ENCODE measurements at places on chromosomes 3 and 15. TPM values are rescaled to one million over a fixed set of nuclear protein-coding genes. Genes with fewer than 3 reads are reported as not detected.
A peak's percentile ranks its signal among the peaks of the same experiment; 100 is the strongest.

DNA sequence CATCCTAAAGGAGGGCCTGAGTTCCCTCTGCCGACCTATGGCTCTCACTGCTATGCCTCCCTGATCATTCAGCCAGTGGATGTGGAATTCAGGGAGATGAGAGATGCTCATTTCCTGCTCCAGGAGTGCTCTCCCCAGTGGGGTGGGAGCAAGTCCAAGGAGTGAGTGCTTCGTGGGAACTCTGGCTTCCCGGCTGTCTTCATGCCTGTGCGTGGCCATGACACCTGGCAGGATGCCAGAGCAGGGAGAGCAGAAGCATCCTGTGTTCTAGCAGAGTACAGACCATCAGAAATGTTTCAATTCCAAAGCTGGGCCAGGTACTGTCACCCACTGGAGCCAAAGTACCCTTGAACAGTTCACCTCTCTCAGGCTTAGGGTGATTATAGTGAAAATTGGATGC, 45.1 kb downstream of the APH1B start:
- no peaks in the 10 kb centered on the region for H3K4me1 ChIP-seq
- H3K27ac ChIP-seq: no peak overlapping the region
- H3K27me3 ChIP-seq: no peaks in the 10 kb centered on the region
- no peaks in the 10 kb centered on the region for H3K36me3 ChIP-seq
- H3K4me3 ChIP-seq: no peak overlapping the region
- DNase-seq: no peak

DNA sequence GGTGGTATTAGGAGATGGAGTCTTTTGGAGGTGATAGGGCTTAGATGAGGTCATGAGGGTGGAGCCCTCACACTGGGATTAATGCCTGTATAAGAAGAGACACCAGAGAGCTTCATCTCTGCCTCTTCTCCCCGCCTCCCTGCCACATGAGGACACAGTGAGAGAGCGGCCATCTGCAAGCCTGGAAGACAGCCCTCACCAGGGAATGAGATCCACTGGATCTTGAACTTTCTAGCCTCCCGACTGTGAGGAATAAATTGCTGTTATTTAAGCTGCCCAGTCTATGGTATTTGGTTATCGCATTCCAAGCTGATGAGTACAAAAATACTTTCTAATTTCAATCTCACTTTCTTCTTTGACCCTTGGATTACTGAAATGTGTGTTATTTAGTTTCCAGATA, 121.4 kb downstream of the OCA2 start:
- no peak overlapping the region for H3K27ac ChIP-seq
- no peaks in the 10 kb centered on the region for H3K36me3 ChIP-seq
- DNase-seq: no peak
- no peaks in the 10 kb centered on the region for H3K4me1 ChIP-seq

- H3K36me3 ChIP-seq: no peaks in the 10 kb centered on the region
- H3K4me1 ChIP-seq: no peaks in the 10 kb centered on the region
- no peak for DNase-seq
- H3K4me3 ChIP-seq: no peak overlapping the region
Measured at GRCh38 chr3:77324105-77324504, 284.2 kb downstream of the ROBO2 start.

DNA sequence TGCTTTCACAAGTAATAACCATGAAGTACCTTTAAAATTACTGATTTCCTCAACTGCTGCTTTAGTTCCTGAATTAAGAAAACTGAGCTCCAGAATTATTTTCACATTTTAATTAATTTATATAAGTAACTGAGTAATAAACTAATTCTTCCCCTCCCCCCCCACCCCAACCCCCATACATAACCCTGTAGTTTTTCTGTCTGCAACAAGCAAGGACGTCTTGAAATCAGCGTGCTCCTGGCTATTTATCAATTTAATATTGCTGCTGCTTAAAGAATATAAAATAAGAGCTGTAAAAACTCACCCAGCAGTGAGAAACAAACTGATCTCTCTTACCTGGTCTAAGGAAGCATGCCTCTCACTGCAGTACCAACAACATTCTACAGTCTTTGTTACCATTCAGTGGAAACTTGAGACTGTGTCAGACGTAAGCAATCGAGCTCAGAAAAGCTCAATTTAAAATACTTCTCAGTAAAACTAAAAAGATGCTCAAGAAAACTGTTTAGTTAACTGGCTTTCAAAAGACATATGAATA, 121.0 kb downstream of the TFDP2 start:
- peak overlapping the region; percentile 83 for H3K27ac ChIP-seq
- H3K4me1 ChIP-seq: peaks cover 9% of the 10 kb centered on the region
- H3K36me3 ChIP-seq: no peaks in the 10 kb centered on the region
- peak overlapping the region; percentile 68 for H3K4me3 ChIP-seq
- H3K27me3 ChIP-seq: no peaks in the 10 kb centered on the region
- DNase-seq: peak; percentile 89

- peaks cover 76% of the 10 kb centered on the region for H3K27me3 ChIP-seq
- H3K4me3 ChIP-seq: no peak overlapping the region
- no peaks in the 10 kb centered on the region for H3K36me3 ChIP-seq
- no peak overlapping the region for H3K27ac ChIP-seq
- DNase-seq: no peak
Measured at GRCh38 chr3:186360779-186361178, 1.3 kb downstream of the DGKG start.

GRCh38 chr15:39613271-39613670, 32.4 kb downstream of the THBS1 start:
- no peaks in the 10 kb centered on the region for H3K36me3 ChIP-seq
- no peaks in the 10 kb centered on the region for H3K4me1 ChIP-seq
- H3K27ac ChIP-seq: no peak overlapping the region
- no peak for DNase-seq
- no peak overlapping the region for H3K4me3 ChIP-seq

GRCh38 chr3:53079791-53080555, 34.1 kb upstream of the SFMBT1 start:
- H3K27me3 ChIP-seq: no peaks in the 10 kb centered on the region
- H3K36me3 ChIP-seq: peaks cover 4% of the 10 kb centered on the region
- H3K27ac ChIP-seq: no peak overlapping the region
- peaks cover 3% of the 10 kb centered on the region for H3K4me1 ChIP-seq

- no peak overlapping the region for H3K4me3 ChIP-seq
- no peaks in the 10 kb centered on the region for H3K27me3 ChIP-seq
- H3K4me1 ChIP-seq: peaks cover 7% of the 10 kb centered on the region
- no peak overlapping the region for H3K27ac ChIP-seq
- H3K36me3 ChIP-seq: peaks cover 40% of the 10 kb centered on the region
Measured at GRCh38 chr3:127604035-127604434, 5.8 kb downstream of the MCM2 start.

DNA sequence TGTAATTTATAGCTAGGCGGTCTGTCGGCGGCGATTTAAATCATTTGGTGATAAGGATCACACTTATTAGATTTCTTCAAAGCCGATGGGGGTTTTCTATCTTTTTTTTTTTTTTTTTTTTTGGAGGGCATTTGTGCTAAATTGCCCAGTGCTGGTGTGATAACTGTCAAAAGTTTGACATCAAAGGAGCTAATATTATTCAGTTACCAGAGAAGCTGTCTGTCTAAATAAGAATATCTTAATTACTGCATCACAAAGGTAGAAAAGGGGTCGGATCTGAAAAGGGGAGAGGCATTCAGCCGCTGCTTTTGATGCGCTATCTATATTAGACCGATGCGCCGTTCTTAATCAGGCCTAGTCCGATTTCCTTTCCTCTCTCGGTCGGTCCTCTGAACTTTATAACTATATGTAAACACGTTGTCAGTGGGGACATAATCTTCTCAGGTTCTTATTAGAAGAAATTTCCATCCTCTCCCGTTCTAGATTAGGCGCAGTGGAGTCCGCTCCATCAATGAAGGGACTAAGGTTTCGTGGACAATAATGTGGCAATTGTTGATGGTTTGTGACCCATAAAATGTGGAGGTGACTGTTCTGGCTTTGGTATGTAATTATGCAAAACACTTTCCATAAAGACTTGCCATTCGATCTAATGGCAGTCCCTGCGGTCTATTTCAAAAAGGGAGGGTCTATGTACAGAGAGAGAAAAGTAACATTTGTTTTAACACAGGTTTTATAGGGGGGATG, 31.7 kb downstream of the NR2F2 start:
- no peak overlapping the region for H3K27ac ChIP-seq
- H3K27me3 ChIP-seq: peaks cover 99% of the 10 kb centered on the region
- DNase-seq: no peak
- H3K36me3 ChIP-seq: no peaks in the 10 kb centered on the region

- H3K27me3 ChIP-seq: no peaks in the 10 kb centered on the region
- H3K4me3 ChIP-seq: no peak overlapping the region
- no peak overlapping the region for H3K27ac ChIP-seq
- no peak for DNase-seq
- no peaks in the 10 kb centered on the region for H3K4me1 ChIP-seq
- no peaks in the 10 kb centered on the region for H3K36me3 ChIP-seq
Measured at GRCh38 chr15:36406366-36406765, 173.1 kb upstream of the CDIN1 start.

DNA sequence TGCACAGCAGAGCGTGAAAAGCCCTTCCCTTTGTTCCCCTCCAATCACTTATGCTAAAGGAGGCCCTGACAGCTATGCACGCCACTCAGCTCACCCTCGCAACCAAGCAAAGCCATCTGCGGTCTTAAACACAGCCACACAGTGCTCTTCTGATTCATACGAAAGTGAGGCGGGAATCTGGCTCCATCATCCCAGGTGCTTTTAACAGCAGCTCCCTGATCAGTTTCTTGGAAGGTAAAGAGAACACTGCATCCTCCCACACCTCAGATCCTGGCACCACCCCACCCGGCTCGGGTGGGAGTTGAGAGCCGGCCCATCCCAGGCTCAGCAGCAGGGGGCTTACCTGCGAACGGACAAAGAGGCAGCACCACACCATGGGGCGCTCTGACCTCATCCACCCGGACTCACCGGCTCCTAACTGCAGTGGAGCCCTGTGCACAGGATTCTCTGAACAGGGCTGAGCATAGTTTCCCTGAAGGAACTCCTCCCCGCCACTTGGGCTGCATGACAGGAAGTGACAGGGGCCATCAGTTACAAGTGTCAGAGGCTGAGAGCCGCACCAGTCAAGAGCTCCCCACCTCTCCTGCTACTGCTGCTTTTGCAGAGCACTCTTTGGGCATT, 114.3 kb upstream of the ARHGEF3 start:
- H3K4me3 ChIP-seq: peak overlapping the region; percentile 67
- H3K27me3 ChIP-seq: no peaks in the 10 kb centered on the region
- DNase-seq: peak; percentile 66
- no peaks in the 10 kb centered on the region for H3K36me3 ChIP-seq
- peak overlapping the region; percentile 86 for H3K27ac ChIP-seq

DNA sequence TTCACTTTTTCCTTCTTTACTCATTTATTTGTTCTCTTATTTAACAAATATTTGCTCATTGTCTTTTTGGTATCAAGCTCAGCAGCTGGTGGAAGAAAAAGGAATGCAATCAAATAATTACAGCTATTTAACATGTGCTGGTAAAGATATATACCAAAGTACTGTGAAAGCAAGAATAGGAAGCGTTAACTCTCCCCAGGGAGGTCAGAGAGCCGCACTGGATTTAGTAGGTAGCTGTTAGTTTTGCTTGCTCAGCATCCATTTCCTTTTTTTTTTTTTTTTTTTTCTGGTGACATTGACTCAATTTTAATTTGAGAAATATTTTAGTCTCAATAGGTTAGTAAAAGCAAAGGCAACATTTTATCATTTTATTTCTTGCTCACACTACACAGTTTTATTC, 308.5 kb upstream of the MDFIC2 start:
- H3K4me1 ChIP-seq: no peaks in the 10 kb centered on the region
- no peak for DNase-seq
- H3K27me3 ChIP-seq: no peaks in the 10 kb centered on the region
- no peak overlapping the region for H3K4me3 ChIP-seq
- H3K27ac ChIP-seq: no peak overlapping the region

- H3K27me3 ChIP-seq: no peaks in the 10 kb centered on the region
- H3K4me3 ChIP-seq: no peak overlapping the region
Measured at GRCh38 chr3:139780593-139780992, 102.8 kb upstream of the NMNAT3 start.

DNA sequence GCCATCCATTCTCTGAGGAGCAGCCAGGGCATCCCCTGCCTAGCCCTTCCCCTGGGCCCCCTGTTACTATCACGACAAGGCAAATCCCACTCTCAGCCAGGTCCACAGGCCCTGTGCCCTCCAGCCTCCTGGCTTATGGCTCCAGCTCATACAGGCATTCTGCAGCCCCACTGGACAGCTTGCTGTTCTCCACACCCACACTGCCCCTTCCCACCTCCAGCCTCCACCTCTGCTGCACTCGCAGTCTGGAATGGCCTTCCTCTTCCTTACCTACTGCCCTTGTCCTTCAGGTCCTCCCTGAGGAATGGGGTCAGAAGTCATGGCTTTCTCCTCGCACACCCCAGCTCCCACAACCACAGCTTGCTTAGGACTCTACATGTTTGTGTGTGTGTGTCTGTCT, 40.4 kb downstream of the CCDC33 start:
- H3K27me3 ChIP-seq: peaks cover 36% of the 10 kb centered on the region
- H3K36me3 ChIP-seq: no peaks in the 10 kb centered on the region
- H3K4me1 ChIP-seq: no peaks in the 10 kb centered on the region
- DNase-seq: no peak
- no peak overlapping the region for H3K27ac ChIP-seq
- H3K4me3 ChIP-seq: no peak overlapping the region

DNA sequence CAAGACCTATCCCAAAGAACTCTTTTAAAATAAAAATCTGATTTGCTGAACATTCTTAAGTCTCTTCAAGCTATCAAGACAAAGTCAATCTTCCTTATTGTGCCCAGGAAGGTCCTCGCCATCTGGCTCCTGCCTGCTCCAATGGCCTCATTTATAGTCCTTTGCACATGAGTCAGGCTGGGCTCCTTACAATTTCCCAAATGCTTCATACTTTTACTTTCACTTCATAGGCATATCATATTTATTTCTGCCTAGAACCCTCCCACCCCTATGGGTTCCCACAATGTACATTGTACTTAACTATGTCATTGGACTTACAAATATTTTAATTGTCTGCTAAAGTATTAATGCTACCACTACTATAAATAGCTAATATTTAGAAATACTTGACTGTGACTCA, 9.1 kb downstream of the THRB start:
- H3K27ac ChIP-seq: no peak overlapping the region
- no peaks in the 10 kb centered on the region for H3K36me3 ChIP-seq
- H3K4me1 ChIP-seq: no peaks in the 10 kb centered on the region
- peaks cover 4% of the 10 kb centered on the region for H3K27me3 ChIP-seq

DNA sequence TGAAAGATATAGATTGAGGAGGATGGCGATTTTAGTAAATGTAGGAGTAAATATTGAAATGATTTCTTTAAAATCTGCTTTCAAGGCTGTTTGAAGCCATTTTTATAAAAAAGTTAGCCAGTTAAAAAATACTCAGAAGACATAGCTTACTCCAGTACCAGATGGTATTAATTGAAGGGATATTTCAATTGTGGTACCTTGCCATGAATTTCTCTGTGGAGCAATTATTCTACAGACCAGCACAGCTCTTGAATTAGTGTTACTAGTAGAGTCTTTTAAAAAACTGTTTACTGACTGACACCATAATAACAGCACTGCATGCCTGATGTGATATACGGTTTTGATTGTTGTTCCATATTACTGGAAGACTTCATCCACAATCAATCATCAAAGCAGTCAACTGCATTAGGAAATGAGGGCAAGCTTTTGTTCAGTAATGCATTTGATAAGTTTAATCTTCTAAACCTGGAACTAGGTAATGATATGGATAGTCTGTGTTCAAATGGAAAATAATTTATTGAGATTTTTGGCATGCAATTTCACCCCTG, 106.4 kb downstream of the MFSD1 start:
- no peaks in the 10 kb centered on the region for H3K27me3 ChIP-seq
- no peaks in the 10 kb centered on the region for H3K4me1 ChIP-seq
- no peak overlapping the region for H3K4me3 ChIP-seq
- H3K27ac ChIP-seq: no peak overlapping the region

PEX5L gene
- 1.9 TPM for total RNA-seq

CILP gene
- 0.85 TPM for total RNA-seq

IL17RD gene
- total RNA-seq: 0.61 TPM

TEX55 gene
- not detected for total RNA-seq

GPR156 gene
- total RNA-seq: 0.42 TPM

CADPS gene
- total RNA-seq: 2.3 TPM

FSTL1 gene
- total RNA-seq: 53.5 TPM

SKIC8 gene
- total RNA-seq: 91.1 TPM

Data from thymus (tissue), 14 donors.